NCI-H146 (cell line): ENCODE measurements at places on chromosomes 3 and 15.
A peak's percentile ranks its signal among the peaks of the same experiment; 100 is the strongest.

DNA sequence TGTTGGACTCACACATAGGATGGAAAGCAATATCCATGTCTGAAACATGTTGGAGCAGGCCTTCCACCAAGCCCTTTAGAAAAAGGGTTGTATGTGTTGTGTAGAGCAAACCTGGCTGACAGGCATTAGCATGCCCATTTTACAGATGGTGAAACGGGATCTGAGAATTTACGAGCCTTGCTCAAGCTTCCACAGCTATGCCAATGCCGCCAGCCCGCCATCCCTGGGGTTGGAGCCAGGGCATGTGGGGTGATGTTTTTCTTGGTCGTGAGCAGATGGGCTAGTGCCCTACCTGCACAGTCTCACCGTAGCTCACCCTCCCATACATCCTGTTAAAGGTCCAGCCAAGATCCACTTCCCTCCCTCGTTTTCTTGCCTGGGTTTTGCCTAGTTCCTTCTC lies 97.5 kb upstream of the TLE3 start:
- DNase-seq: no peak

DNA sequence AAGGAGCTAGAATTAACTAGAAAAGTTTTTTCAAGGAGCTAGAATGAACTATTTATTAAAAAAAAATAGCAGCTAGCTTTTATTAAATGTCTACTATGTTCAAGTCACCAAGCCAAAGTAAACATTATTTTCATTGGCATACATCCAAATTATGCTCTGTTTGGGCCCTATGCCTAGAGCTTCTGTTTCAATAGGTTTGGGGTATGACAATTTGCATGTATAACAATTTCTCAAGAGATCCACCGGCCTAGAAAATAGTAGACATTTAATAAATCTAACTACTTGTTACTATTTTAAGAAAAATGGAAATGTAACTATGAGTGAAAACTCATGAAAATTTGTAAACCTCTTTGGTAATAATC lies 8.0 kb downstream of the GABRR3 start:
- DNase-seq: no peak

- no peak for DNase-seq
Measured at GRCh38 chr3:164468055-164468454, 610.2 kb downstream of the SI start.

- no peak for DNase-seq
Measured at GRCh38 chr15:42528970-42529369, 19.6 kb downstream of the LRRC57 start.

DNA sequence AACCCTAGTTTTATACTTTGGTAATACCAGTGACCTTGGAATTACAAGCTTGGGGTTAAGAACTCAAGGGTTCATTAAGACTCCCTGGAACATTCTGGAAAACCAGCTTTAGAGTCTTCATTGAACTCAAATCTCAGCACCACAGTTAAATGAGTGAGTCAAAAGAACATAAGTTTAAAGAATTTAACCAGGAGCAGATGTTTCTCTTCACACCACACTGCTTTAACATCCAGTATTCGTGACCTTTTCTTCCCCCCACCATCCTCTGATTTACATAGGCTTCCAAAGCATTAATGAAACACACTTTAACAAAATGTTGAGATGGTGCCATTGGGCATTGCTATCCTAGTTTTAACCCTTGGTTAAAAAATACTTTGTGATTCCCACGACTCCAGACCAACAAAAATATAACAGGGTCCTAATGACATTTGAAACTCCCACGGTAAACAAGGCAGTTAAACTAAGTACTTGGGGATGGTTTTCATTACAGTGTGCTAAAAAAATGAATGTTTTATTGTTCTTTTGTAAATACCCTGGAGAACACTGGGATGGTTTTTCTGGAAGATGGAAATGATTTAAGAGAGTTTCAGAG lies 123.9 kb downstream of the OXNAD1 start:
- no peak for DNase-seq

DNA sequence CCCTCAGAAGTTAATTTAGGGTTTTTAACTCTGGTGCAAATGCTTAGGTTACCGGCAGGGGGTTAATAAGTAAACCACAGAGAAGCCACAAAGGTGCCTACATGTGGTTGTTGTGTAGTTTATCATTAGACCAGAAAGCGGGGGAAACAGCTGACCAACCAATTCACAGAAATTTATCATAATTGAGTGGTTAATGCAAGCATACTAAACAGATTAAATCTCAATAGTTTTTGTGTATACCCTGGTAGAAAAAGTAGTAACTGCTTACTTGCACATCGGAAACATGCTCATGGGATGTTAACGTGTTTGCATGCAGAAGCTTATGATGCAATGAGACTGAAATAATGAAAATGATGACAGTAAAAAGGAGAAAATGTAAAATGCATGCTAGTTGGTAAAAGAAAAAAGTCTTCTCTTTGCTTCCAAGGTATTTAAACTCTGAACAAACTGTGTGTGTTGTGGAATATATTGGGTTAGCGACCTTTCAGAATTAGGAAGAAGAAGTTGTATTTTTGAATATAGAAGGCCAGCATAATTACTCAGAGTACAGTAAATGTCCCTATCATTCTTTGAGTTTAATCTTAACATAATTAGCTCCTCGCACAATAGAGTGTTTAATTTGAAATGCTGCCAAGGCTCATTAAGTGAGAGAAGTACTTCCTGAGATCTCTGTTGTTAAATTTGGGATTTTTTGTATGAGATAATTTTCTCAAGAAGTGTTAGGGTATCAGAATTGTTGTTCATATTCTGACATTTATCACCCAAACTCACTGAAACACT lies 316.2 kb downstream of the PTPRG start:
- peak; percentile 73 for DNase-seq

- no peak for DNase-seq
Measured at GRCh38 chr15:47614360-47615011, 102.8 kb upstream of the SEMA6D start.

DNA sequence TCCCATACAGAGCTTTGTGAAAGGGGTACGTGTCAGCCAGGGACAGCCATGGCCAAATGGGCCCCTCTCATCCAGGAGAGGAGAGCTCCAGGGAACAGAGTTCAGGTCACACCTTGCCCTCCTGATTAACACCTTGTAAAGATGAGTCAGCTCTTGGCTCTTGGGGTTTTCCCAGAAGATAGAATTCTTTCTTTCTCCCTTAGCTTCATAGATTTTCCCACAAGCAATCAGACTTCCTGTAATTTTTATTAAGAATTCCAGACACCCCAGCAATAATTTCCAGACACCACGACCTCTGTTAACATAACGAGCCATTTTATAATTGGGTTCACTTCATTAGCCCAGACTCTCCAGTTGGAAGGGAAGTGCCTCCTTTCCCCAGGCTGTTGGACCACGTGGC lies 86.4 kb downstream of the LRTM1 start:
- no peak for DNase-seq

DNA sequence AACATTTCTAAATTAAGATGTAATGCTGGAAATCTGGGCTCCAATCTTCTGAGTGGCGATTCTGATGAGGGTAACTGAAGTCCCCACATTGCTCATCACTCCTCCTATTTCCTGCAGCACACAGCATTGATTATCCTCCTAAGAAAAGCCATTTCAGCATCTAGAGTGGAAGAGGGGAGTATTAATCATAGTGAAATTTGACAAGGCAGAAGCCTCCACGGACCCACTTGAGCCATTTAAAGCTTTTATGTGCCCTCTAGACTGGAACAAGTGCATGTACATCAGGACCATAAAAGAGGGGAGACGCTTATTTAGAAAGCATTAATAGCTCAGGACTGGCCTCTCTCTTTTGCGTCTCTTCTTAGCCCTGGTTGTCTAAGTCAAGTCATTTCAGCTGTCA lies 25.8 kb downstream of the AQP9 start:
- no peak for DNase-seq

GRCh38 chr3:183444748-183445147 lies 16.3 kb upstream of the MCF2L2 start:
- no peak for DNase-seq

DNA sequence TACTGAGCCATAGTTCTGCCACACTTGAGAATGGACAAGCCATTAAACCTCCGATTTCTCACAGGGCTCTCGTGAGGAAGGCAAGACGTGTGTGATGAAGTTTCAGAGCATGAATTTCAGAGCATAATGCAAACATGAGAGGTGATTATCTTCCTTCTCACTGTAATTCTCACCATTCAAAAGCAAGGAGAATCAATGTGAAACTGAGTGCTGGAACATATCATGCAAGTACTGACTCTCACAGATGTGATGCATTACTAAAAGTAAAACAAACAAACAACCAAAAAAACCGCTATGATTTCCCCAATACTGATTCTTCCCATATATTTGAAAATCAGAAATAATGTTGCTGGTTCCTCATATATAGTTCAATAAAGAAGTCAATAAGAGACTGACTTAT lies 23.7 kb downstream of the P3H2 start:
- DNase-seq: no peak

DNA sequence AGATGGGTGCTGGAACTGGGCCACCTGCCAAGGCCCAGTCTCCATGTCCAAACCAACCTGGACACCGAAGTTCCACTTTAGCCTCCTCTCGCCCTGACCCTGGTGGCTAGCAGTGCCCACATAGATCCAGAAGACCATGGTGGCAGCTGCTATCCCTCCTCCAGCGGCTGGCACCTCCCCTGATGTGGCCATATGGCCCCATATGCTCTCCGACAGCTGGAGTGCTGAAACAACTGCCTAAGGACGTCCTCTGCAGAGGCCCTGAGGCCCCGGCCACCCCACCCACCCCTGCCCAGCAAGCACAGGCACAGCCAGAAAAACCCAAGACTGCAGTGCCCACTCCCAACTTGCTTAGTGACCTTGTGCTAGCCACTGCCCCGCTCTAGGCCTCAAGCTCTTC lies 182.3 kb upstream of the LINGO1 start:
- no peak for DNase-seq

DNA sequence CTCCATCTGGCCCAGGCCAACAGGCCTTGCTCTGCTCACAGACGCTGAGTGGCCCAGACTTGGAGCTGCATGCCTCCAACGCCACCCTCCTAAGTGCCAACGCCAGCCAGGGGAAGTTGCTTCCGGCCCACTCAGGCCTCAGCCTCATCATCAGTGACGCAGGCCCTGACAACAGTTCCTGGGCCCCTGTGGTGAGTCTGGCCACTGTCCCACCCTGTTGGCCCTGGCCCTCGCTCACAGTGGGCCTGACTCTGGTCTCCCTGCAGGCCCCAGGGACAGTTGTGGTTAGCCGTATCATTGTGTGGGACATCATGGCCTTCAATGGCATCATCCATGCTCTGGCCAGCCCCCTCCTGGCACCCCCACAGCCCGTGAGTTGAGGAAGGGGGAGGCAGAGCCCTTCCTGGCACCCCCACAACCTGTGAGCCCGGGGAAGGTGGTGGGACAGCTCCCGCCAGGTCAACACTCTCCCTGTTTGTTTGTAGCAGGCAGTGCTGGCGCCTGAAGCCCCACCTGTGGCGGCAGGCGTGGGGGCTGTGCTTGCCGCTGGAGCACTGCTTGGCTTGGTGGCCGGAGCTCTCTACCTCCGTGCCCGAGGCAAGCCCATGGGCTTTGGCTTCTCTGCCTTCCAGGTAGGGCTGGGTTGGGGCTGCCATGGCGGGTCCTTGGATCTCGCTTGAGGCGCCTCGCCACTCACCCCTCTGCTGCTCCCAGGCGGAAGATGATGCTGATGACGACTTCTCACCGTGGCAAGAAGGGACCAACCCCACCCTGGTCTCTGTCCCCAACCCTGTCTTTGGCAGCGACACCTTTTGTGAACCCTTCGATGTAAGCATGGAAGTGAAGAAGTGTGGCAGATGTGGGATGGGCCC lies 10.0 kb downstream of the NT5DC2 start:
- no peak for DNase-seq

- no peak for DNase-seq
Measured at GRCh38 chr15:89839167-89839810, 24.6 kb upstream of the ANPEP start.

DNA sequence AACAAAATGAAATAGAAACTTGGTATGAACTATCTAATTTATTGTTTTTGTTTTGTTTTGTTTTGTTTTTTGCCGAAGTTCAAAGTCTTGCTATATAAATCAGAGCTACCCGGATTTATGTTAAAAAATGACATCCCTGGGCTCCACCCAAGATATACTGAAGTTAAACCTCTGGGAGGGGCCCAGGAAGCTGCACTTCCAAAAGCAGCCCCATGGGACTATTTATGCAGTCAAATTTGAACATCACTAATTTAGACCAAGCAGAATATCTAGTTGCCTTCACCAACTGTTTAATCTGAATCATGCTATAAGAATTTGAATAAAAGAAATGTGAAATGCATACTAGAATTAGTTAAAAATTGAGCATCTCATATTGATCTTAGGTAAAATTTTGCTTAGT lies 32.2 kb downstream of the PEX5L start:
- DNase-seq: no peak

GRCh38 chr3:4752201-4753072 lies 226.8 kb upstream of the BHLHE40 start:
- no peak for DNase-seq

DNA sequence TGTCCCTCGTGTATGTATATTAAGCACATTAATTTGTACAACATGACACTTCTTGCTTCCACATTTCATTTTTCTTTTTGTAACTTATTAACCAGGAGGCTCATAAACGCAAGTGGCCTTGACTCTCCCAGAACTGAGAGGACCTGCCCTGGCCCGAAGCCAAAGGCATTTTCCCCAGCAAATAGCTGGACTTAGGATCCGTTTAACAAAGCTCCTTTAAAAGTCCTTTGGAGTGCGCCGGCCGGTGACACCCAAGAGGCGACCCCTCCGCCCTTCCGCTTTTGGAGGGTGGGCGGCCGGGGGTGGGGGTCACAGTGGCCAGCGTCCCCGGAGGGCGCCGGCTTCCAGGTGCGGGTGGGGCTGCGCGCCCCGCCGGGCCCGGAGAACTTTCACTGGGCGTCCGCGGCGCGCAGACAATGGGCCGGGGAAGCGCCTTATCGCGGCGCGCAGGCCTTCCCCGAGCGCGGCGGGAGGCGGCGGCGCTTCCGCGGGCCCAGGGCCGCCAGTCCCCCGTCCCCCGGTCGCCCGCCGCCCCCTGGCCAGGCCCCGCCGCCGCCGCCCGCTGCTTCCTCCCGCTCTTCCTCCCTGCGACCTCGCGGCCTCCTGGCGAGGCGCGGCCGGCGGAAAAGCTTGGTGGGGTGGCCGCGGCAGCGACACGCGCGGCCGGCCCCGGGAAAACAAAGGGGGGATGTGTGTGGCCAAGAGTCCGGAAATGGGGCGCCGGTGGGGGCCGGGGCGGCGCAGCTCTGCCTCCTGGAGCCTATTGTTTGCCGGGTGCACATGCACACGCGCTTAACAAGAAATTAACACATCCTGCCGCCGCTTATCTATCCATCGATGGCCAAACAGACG lies 613.4 kb downstream of the MCTP2 start:
- peak; percentile 43 for DNase-seq

DNA sequence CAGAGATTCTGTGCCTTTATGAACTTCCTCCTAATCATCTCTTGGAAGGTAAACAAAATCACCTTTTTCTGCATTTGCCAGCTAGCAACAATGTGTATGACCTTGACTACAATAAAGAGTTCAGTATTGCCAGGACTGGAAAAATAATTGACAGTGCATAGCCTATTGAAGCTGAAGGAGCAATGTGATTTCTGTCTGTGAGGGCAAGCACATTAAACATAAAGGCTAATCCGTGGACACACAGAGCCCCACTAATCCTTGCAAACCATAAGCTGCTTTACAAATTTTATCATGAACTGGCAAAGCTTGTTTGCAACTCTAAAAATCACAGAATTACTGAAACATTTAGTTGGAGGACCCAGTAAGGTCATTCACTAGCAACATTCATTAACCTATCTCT lies 563.8 kb downstream of the PYDC2 start:
- DNase-seq: no peak
